ENCODE measurements at places on chromosomes 3 and 15. TPM values are rescaled to one million over a fixed set of nuclear protein-coding genes. Genes with fewer than 3 reads are reported as not detected.
A peak's percentile ranks its signal among the peaks of the same experiment; 100 is the strongest.

EFCAB12 gene
- 0.35 TPM for total RNA-seq

DIPK2A gene
- total RNA-seq: 40.2 TPM

USP4 gene
- total RNA-seq: 11.8 TPM

GNB4 gene
- total RNA-seq: 14.4 TPM

GPR62 gene
- total RNA-seq: not detected

ST3GAL6 gene
- total RNA-seq: 6.3 TPM

GOLGA6L4 gene
- total RNA-seq: 0.29 TPM

DNA sequence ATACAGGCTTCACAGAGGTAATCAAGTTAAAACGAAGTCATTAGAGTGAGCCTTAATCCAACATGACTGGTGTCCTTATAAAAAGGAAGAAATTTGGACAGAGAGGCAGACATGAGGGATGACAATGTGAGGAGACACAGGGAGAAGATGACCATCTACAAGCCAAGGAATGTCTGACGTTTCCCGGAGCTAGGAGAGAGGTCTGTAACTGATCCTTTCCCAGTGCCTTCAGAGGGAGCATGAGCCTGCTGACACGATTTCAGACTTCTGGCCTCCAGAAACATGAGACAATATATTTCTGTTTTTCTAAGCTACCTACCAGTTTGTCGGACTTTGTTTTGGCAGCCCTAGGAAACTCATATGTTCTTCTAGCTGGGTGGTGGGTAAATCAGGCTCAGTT is 15.1 kb downstream of the TM4SF1 start:
- no peak for DNase-seq

DNA sequence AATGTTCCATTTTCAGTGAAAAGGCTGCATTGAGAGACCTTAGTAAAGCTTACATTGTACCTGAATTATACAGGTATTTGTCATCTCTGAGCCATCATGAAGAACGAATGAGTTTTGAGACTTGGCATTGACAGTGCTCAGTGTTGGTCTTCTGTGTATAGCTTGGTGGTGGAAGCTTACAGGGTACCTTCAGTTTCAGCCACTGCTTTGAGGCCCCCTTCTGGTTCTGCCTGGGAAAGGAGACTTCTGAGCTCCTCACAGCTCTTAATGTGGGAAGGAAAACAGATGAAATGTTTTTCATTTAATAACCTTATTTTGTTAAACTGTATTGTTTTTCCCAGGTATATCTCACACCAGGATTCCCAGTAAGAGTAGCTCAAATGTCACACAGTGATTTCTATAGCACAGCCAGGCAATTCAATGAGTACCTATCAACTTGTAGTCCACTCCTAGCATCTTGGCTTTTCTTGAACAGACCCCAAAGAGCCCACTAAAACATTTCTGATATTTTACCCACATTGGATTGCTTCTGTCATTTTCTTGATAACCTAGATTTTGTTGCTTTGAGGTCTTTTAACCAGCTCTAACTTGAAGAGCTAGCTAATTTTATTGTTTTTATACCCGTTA is 5.6 kb downstream of the SERPINI1 start:
- peak; percentile 26 for DNase-seq

DNA sequence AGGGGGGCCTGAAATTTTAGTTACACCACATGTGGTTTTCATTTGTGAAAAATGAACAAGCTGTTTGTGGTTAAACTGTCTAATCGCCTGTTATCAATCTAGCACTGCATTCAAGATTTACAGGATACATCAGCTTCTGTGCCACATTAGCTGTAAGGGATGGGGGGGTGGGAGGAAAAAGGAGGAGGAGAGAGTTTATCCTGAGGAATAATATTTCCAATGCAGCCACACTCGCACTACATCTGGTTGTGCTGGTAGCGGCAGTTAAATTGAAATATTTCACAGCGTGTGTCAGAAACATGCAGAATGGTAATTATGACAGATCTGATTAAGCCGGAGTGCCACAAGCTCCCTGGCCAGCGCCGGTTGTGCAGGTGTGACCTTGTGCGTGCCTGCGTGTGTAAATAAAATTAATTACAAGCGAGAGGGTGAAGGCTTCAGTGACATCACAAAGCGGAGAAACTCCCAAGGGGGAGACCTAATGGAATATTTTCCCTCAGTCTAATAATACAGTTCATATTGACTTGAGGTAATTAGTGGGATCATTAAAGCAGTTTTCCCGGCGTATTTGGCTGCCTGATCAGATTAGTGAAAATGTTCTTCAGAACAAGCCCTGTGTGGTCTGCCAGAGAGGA is 55.5 kb downstream of the SATB1 start:
- DNase-seq: no peak
